ENCODE measurements at places on chromosomes 11 and 22.

DNA sequence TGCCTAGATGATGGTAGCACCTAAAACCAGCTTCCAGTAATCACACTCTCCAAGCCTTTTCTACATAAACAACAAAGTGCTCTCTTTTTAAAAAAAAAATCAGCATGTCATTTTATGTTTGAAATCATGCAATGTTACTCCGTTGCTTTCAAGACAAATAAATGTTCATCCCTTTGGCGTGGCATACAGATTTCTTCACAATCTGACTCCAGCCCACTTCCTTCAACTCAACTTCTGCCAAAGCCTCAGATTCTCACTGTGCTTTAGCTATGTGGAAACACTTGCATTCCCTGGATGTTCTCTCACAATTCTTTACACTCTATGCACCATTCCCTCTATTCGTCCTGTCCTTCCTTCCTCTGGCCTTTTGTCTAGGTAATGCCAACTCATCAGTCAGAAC lies 206.3 kb upstream of the BLID start:
- DNase-seq: no peak

DNA sequence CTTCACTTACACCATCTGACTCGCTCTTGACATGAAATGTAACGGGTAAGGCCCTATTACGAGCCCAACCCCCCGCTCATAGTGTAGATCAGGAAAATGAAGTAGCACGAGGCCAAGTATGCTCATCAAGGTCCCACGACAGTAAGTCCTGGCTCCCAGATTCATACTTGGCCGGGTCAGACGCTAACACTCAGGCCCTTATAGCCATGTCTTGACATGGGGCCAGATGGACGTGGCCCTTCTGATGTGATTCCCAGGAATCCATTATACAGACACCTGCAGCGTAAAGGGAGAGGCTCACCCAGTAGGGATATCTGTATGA lies 175.1 kb downstream of the CEP164 start:
- no peak for DNase-seq

DNA sequence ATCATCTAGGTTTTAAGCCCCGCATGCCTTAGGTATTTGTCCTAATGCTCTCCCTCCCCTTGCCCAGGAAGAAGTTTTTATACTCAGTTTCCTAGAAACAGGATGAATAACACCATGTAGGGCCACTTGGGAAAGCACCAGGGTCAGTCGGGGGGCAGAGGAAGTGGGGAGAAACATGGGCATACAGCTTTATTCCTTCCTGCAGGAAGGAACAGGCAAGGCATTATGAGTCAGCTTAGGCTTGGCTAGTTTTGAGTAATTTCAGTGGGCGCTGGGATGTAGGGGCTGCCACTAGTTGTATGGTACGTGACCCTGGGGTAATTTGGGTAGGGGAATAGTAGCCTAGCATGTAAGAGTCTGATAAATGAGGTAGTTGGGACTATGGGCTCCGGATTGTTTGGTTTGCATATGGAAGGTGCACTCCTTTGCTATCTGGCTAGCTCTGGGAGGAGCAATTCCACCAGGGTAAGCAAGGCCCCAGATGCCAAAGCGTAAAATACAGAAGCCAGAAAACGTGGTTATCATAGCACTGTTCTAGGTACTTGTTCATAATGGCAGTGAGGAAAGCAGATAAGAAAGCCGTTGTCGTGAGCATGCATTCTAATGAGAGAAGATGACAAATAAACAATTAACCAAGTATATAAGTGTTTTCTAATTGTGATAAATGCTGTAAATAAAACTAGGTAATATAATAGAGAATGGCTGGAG lies 24.8 kb downstream of the ACER3 start:
- DNase-seq: no peak

- DNase-seq: no peak
Measured at GRCh38 chr22:30903876-30904460, 64.6 kb downstream of the MORC2 start.

DNA sequence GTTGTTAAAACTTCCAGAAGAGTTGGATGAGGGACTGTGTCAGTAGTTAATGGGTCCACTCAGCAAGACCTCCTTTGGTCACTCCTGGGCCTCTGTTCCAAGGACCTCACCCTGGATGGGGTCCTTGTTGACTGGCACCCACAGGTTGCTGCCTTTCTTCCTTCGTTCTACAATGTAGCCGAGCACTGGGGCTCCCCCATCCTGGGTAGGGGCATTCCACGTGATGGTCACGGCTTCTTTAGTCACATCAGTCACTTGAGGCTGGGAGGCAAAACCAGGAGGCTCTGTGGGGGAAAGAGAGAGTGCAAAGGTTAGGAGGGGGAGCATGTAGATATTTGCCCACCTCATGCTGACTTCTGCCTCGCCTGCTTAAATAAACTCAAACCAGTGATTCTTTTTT lies 12.0 kb downstream of the TMEM86A start:
- no peak for DNase-seq

DNA sequence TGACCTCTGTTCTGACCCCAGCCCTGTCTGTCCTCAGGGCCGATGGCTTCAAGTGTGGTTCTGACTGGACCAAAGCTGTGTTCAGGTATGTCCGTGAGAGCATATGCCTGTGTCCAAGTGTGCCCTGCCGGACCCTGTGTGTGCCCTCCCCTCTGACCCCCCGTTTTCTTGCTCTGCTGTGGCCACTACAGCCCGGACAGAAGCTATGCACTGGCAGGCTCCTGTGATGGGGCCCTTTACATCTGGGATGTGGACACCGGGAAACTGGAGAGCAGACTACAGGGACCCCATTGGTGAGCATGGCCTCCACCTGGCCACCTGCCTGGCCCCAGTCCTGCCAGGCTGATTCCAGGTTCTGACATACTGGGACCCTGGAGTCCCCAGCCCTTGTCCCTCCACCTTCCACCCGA lies 14.5 kb downstream of the ATG16L2 start:
- no peak for DNase-seq

GRCh38 chr11:1120532-1121330 lies 37.0 kb upstream of the MUC5AC start:
- no peak for DNase-seq

GRCh38 chr11:69919659-69920344 lies 100.6 kb upstream of the FGF3 start:
- no peak for DNase-seq

DNA sequence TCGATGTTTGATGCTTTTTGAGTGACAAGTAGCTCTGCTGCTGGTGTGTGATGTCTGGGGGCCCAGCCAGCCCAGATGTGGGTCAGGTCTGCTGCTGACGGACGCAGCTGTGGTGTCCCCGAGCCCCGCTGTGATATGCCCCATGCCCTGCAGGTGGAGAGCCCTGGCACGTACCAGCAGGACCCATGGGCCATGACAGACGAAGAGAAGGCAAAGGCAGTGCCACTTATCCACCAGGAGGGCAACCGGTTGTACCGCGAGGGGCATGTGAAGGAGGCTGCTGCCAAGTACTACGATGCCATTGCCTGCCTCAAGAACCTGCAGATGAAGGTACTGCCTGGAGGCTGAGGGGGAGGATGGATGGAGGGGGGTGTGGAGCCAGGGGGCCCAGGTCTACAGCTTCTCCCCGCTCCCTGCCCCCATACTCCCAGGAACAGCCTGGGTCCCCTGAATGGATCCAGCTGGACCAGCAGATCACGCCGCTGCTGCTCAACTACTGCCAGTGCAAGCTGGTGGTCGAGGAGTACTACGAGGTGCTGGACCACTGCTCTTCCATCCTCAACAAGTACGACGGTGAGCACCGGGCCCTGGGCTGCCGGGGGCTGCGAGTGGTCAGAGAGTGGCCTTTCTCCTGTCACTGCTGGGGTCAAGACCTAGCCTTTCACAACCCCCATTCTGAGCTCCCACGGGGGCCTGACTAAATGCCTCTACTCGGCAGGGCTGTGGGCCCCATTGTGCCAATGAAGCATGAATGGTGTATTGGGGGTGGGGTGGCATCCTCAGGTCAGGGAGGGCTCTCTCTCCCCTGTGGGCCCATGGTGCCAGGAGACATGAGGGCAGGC lies 7.3 kb downstream of the AIP start:
- no peak for DNase-seq

- DNase-seq: no peak
Measured at GRCh38 chr11:3104961-3105790, 48.0 kb upstream of the CARS1 start.

DNA sequence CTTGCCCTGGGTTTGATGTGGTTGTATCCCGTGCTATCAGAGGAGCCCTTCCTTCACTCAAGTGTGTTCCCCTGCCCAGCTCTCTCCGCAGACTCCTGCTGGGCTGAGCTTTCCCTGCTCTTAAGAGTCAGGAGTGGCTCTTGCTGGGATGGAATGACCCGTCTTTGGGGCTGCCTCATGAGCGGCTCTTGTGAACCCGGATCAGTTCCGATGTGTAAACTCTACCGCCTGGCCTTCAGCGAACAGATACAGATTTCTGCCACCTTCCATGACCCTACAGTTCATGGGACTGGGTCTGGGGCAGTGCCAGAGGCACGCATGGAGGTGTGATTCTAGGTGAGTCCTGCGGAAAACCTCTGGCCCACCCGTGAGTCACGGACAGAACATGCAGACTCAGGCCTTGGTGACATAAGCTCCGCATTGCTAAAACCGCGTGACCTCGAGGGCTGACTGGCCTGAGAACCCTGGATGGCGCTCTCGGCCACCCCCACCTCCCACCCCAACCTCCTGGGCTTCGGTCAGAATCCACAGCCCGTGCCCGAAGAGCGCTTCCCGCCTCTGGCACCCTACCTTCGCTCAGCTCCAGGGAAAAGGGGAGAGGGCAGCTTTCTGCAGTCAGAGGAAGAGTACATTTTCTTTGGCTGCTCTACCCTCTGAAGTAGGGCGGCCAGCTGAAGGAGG lies 1.3 kb upstream of the ZBTB16 start:
- no peak for DNase-seq

- DNase-seq: no peak
Measured at GRCh38 chr11:26730414-26731083, 8.7 kb upstream of the SLC5A12 start.

DNA sequence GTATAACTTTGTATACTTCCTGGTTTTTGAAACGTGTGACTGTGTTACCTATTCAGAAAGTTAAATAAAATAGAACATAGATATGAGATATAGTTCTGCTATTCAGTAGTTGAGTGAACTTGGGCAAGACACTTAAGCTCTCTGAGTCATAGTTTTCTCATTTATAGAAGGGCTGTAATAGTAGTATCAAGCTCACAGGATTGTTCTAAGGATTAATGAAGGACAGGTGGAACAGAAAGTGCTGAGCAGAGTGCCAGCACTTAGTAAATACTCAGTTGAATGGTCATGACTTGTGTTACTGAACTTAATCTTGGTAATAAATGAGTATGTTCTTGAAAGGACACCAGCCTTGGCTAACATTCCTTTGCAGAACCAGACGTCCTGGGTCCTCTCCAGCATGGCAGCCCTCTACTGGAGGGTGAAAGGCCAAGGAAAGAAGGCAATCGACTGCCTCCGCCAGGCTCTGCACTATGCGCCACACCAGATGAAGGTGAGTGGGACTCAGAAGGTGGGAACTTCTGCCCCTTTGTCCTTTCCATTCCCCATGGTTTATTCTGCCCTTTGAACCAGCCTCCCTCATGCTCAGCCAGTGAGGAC lies 131.2 kb downstream of the TTC17 start:
- DNase-seq: no peak

DNA sequence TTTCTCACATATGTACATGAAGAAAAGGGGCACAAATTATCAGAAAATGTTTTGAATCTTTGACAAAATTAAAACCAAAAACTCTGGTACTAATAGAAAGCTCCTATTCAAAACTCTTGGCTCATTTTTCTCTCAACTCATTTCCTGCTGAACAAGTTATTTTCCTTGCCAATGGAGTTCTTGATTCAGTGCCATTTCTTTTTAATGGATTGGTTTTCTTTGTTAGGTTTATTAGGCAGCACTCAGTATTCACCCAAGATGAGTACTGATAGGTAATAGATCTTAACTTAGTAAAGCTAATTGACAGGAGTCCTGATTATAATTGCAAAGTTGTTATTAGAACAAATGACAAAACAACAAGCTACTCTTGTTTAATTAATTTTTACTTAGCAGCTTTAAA lies 279.4 kb upstream of the PDGFD start:
- DNase-seq: peak; percentile 42

DNA sequence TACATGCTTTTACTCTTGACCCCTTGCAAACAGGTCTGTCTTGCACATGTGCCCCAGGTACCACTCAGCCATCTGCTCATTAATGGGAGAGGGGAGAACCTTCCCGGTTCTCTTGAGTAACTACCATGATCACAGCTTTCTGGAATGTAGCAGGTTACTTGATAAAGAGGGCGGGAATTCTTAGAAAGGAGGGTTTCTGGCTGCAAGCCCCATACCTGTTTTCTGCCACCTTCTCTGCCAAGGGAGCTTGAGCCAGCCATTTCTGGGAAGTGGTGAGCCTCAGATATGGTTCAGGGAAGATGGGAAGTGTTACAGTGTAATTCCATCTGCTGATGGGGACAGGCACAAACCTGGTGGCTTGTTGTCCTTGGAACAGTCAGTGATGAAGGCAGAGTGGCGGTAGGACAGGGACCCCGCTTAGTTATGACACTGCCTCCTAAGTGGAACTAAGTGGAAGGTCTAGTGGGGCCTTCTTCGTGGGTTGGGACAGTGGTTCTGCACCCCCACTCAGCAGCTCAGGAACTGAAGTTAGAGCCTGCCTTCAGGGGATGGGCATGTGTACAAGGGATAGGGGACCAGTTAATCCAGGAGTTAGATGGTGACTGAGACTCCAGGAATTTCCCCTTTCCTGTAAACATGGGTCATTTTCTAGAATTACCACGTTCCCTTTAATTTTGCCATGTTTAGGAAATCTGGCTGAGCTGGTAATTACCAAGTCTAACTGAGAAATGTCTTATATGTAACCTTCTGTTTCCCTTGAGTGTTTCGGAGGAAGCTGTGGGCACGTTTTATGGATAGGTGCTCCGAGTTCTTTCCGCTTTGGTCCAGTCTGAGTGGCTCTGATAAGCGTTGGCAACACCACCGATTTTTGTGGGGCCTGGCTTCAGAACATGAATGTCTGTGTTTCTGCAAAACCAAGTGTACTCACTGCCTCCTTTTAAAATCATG lies 35.3 kb downstream of the BCR start:
- no peak for DNase-seq

DNA sequence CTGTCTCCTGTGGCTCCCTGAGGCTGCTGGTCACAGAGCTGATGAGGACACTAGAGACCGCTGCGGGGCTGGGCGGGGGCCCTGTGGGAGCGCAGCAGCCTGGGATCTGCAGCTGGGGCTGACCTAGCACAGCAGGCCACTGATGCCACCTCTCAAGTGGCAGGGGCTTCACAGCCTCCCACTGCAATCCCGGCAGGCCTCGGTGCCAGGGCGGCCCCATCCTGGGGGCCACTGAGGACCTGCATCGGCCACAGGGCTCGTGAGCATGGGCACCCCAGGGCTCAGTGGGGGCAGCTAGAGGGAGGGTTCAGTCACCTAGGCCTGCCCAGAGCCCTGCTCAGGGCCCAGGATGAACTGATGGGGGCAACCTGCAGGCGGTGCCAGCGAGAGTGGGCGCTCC lies 14.6 kb upstream of the CCDC188 start:
- no peak for DNase-seq

Measured in hippocampal formation (tissue), 2 donors.